Stimulated activated CD8-positive, alpha-beta memory T cell treated with anti-CD3 and anti-CD28 coated beads, Interleukin-15, amount 100 ng/mL, for 24 hours (primary cell): ENCODE measurements at places on chromosomes 6 and 20.

GRCh38 chr6:143754204-143754603 is 76.4 kb downstream of the PHACTR2 start:
- DNase-seq = no peak

DNA sequence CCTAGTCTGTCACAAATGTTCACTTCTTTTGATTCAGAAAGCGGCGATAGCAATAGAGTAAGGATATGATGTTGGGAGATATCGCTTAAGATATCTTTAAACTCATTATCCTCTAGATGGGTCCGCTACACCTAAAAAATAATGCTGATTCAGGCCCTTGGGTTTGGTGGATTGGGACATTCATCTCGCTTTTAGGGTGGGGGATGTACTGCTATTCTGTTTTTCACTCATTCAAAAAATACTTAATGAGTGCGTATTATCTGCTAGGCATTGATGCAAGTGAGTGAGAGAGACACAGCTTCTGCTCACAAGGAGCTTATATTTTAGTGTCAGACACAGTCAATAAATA is 118.3 kb upstream of the SUPT3H start:
- DNase-seq = no peak

DNA sequence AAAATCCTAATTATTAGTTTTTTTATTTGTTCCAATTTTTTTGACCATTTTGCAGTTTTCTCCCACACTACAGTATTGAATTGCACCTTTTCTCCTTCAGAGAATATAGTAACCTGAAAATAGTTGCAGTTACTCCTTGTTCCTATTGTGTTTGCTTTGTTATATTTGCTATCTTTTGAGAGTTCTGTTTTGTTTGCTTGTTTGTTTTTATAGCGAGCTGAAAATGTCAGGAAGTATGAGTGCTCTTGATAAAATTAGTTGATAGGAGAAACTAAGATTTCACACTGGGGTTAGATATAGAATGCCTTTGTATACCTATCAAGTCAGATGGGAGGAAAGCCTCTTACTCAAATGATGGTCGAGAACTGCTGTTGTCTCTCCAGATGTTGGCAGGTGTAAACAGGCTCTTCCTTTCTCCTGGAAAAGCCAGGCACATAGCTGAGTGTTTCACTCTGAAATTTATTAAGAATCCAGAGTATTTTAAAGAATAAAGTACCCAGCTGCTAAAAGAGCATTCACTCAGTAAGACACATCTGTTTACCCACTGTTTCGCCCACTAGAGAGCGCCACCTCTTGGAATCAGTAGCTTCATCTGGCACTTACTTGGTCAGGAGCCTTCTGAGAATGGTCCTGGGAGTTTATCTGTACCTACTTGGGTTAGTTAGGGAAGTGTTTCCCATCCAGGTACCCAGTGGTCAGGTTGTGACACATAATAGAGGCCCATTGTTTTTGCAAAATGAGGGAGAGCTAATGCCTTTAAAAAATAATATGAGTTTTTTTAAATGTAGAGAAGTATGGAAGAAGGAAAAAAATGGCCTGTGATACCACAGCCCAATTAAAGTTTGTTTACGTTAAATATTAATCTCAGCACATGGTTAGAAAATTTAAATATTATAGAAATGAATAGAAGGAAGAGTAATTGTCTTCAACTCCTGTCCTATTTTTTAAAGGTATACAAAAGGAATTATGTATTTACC is 11.2 kb downstream of the NT5DC1 start:
- no peak for DNase-seq

DNA sequence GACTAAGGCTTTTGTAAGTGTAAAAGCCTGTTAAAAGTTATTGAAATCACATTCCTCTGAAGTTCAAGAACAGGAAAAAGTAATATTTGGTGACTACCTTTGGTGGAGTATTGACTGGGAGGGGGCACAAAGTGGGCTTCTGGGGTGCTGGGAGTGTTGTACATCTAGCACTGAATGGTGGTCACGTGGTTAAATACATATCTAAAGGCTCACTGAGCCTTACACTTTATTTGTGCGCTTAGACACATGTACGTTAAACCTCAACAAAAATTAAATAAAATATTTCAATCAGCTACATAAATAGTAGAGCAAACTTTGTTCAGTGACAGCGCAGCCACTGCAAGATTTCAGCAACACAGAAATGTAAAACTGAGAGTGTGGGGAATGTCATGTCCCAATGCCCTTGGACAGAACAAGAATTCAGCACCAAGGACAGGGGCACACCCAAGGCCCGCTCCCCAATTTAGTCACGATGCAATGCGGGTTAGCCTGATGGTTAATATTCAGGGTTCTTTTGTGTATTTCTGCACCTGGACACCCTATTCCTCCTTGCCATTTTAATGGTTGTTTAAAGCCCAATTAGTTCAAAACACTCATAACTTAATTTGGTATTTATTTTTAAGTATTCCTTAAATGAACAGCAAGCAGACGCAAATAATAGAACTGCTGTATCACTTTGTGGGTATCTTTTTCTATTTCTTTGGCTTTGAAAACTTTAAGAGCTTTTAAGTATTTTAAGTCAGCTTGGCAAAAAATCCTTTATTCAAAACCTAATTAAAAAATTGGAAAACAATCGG is 37.4 kb downstream of the ANGPT4 start:
- DNase-seq = no peak

DNA sequence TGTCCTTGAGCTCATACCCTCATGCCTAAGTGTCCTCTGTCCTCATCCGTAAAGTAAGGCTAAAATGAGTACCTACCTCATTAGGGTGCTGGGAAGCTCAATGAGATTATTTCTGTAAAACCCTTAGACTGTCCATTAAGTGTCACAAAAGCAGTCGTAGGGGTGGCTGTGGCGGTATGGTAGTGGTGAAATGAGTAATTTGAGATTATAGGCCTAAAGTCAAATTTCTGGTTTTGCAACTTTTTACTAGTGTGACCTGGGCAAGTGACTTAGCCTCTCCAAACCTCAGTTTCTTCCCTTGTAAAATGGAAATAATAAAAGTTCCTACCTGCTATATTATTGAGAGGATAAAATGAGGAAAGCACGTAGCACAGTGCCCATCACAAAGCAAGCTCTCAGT is 148.2 kb upstream of the AKAP12 start:
- no peak for DNase-seq

DNA sequence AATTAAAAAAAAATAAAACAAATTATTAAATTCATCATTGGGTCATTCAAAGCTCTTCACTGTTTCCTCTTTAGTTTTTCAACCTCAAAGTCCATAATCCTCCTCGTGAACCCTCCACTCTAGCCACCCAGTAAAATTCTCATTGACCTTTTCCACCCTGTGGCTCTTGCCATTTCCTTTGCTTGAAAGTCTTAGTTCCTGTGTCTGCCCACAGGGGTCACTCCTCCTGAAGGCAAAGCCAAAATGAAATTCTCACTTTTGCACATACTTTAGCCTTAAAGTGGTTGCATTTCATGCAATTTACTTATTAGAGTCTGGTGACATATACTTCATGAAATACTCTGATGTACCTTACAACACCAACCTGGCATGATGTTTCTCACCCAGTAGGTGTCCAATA is 263.7 kb downstream of the BMP2 start:
- DNase-seq = no peak

GRCh38 chr6:16496991-16497801 is 258.8 kb downstream of the GMPR start:
- no peak for DNase-seq

DNA sequence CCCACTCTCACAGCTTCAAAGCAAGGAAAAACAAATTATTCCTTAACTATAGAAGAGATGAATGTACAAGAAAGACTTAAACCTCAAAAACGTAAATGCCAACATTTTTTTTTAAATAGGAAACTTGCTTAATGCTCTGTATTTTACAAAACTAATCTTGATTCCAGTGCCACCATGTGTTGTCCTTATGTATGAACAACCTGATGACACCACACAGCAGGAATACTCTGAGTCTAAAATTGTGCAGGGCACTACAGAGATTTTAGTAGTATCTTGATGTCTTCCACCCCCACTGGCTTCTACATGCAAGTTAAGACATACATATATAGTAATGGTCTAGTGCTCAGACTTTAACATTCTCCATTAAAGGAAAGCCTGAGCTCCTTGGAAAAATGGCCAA is 46.2 kb downstream of the SRPK1 start:
- DNase-seq = no peak

- no peak for DNase-seq
These were observed 420.1 kb downstream of the CDKAL1 start for GRCh38 chr6:20954315-20954714.

DNA sequence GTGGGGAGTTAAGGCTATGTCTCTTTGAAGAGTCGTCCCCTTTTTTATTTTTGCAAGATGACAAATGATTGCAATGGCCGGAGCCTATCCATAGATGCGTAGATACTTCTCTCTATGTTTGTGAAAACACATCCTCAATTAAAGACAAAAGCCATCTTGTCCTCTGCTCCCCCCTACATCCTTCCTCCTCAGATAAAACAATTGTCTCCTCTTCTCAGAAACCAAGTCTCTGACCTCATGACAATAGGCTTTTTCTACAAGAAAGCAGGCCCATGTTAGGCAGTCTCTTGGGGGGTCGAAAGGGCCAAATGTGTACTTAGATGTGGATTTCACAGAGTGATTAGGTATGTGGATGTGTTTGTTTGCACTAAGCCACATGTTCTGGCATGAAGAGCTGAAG is 51.1 kb upstream of the SSTR4 start:
- DNase-seq = no peak

DNA sequence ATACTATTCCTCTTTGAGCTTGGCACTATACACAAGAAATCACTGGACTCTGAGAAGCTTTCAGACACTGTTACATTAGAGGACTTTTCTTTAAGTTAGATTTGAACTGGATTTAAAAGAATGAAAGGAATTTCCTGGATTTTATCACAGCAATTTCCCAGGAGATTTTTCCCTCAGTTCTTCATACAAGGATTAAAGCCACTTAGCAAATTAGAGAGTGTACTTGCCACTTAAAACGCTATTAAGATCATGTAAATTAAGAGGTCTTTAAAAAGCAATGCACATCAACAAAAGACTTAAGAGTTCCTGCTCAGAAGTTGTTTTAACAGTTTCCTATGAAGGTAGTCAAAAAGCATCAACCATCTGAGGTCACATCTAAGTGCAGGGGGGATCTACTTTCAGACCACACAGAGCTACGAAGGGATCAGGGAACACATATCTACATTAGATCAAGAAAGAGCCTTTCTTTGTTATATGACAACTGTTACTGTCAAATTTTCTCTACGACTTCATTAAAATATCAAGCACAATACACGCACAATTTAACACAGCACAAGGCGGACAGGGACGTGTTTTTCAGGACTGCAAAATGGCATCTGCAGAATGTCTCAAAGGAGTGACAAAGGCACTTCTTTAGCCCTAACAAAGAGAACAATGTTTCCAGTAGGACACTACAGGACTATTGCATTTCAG is 65.8 kb downstream of the EPB41L2 start:
- DNase-seq = no peak

DNA sequence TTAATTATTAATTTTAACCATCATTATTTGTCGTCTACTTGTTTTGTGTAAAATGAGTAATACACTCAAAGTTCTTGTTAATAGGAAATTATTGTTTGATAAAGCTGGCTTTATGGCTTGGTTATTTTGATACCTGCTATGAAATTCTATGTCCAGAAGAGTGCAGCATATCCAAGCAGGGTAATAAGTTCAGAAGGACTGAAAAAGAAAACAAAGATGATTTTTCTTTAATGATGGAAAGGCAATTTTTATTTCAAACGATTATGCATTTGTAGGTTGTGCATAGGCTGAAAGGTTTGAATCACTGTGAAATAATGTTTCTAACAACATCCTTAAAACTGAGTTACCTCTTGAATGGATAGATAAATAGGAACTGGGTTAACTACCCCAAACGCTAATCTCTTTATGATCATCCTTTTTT is 1.4 kb upstream of the MAN1A1 start:
- no peak for DNase-seq

DNA sequence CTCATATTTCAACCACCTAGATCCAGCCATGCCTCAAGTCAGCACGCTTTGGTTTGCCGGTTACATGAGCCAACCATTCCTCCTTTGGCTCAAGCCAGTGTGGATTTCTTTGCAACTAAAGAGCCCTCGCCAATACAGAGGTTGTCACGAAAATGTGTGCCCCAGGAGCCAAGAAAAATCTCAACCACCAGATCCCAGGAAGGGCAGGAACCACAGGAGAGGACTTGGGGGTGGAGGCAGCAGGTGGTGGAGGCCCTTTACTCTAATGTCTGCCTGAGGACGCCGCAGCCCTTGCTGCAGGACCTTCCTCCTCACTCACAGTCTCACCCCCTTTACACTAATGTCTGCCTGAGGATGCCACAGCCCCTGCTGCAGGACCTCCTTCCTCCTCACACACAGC is 144.8 kb upstream of the PHACTR3 start:
- no peak for DNase-seq

GRCh38 chr6:41372832-41373626 is 37.6 kb downstream of the NCR2 start:
- no peak for DNase-seq

DNA sequence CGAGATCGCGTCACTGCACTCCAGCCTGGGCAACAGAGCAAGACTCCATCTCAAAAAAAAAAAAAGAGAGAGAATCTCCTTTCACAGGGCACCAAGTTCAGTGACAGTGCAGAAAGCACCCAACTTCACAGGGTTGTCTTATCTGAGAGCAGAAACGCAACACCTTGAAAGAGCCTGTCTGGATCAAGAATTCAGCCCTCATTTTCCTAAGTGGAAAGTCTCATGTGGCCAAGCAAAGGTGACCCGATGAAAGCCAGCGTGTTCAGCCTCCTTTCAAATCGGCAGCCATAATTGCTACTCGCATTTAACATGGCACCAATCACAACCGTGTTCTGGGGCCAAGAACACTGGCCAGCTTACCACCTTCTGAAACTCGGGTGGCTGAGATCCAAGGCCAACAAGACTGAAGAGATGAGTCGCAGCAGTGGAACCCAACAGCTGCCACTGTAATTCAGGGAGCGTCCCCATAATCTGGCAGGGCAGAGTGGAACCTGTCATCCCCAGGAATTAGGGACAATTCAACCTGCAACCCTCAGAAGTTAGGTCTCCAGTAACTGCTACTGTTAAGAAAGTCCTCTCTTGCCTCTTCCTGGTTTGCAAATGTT is 536.7 kb upstream of the JARID2 start:
- DNase-seq = no peak

DNA sequence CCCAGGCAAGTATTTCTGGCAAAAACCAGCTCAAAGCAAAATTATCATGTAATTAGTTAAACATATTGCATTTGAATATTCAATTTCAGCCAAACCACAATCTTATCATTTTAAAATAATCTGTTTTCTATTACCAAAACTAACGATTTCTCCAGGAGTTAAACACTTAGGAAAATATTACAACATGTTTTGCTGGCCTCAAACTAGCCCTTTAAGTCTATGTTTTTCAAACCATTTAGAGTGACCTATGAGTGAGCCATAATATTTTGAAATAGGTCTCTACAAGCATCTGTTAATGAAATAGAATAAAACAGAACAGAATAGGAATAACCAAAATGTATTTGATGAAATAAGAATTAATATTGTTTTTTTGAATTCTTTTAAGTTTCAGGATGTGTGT is 370.9 kb downstream of the COL12A1 start:
- no peak for DNase-seq

- DNase-seq = no peak
These were observed 1.7 kb downstream of the MICAL1 start for GRCh38 chr6:109453594-109454495.

- no peak for DNase-seq
These were observed 75.9 kb upstream of the HDDC2 start for GRCh38 chr6:125377621-125378020.
